Right lobe of liver (tissue), 6 donors: ENCODE measurements at places on chromosomes 4 and X. TPM values are rescaled to one million over a fixed set of nuclear protein-coding genes. Genes with fewer than 3 reads are reported as not detected.

- H3K4me3 ChIP-seq = no peak overlapping the region
- no peak for DNase-seq
- H3K27ac ChIP-seq = no peak overlapping the region
- no peaks in the 10 kb centered on the region for H3K27me3 ChIP-seq
- H3K4me1 ChIP-seq = no peaks in the 10 kb centered on the region
Measured at GRCh38 chrX:22109442-22109841, 77.3 kb downstream of the PHEX start.

DNA sequence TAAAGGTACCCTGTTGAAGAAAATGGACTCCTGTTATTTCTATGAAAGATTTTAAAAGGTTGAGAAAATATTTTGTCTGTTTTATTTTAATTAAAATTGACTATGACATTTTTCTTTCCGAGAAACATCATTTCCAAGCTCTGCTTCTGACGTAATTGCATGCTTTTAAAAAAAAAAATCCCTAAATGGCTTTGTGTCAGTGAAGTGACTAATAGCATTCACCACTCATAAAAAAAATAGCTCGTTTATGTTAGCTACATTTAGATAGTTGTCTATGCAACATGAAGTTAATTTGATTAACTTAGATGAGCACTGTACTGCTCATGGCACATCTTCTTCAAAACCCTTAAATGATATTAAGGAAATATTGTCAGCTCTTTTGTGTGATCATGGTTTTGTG is 105.1 kb upstream of the KLHL13 start:
- H3K4me3 ChIP-seq = no peak overlapping the region
- H3K36me3 ChIP-seq = no peaks in the 10 kb centered on the region
- no peak overlapping the region for H3K27ac ChIP-seq
- no peak for DNase-seq
- no peaks in the 10 kb centered on the region for H3K4me1 ChIP-seq
- H3K27me3 ChIP-seq = no peaks in the 10 kb centered on the region

DNA sequence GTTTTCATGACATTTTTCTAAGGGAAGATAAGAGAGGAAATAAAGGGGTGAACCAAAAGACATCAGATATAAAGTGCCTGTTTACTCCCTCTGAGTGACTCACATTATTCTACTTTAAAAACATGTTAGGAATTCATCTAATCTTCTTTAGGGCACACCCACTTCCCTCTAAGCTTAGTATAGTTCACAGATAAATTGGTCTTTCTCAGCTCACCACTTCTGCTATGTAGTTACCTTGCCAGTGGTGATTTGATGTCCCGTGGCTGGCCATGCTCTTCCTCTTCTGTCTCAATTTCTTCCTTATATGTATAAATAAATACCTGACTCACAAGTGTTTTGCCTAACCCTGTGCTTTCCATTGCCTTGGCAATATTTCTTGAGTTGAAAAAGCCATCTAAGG is 96.8 kb downstream of the PDLIM5 start:
- peak overlapping the region; percentile 27 for H3K27ac ChIP-seq
- no peak for DNase-seq
- no peak overlapping the region for H3K4me3 ChIP-seq
- no peaks in the 10 kb centered on the region for H3K4me1 ChIP-seq
- no peaks in the 10 kb centered on the region for H3K27me3 ChIP-seq
- no peaks in the 10 kb centered on the region for H3K36me3 ChIP-seq

DNA sequence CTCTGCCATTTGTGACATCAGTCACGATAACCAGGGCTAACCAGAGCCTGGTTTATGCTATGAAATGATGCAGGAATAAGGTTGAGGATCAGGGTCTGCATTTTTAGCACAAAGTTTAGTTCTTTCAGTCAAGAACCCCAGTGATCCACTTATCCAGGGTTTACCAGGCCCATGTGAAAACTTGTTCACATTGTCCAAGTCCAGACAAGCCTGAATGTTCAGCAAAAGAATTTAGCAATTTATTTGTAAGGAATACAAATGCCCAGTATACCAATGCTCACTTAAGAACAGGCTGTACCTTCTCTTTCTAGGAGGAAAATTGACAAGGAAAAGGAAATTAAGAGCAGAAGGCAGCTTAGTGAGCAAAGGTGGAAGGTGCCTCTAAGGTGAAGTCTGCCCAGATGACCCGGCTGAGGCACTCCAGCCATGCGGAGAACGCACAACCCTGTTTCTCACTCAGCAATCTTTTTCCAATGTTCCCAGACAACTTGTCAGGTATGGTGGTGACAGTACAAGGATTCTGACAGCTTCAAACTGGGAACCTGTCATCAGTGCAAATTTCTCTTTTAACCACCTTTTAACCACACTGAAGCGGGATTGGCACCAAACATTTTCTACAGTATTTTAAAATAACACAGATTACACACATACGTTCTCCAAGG is 54.0 kb downstream of the TBC1D9 start:
- H3K4me3 ChIP-seq = no peak overlapping the region
- H3K27me3 ChIP-seq = no peaks in the 10 kb centered on the region
- no peaks in the 10 kb centered on the region for H3K36me3 ChIP-seq
- H3K4me1 ChIP-seq = no peaks in the 10 kb centered on the region
- no peak for DNase-seq
- H3K27ac ChIP-seq = no peak overlapping the region

- no peaks in the 10 kb centered on the region for H3K4me1 ChIP-seq
- H3K27me3 ChIP-seq = no peaks in the 10 kb centered on the region
- no peak overlapping the region for H3K4me3 ChIP-seq
- no peak overlapping the region for H3K27ac ChIP-seq
Measured at GRCh38 chrX:30864383-30864785, 24.7 kb downstream of the TAB3 start.

The CT45A2 gene
- total RNA-seq = not detected

The CABS1 gene
- total RNA-seq = not detected

- no peaks in the 10 kb centered on the region for H3K27me3 ChIP-seq
- no peaks in the 10 kb centered on the region for H3K36me3 ChIP-seq
- H3K4me1 ChIP-seq = peaks cover 6% of the 10 kb centered on the region
- H3K4me3 ChIP-seq = no peak overlapping the region
Measured at GRCh38 chr4:23369331-23369730, 520.5 kb downstream of the PPARGC1A start.

- DNase-seq = no peak
- no peaks in the 10 kb centered on the region for H3K36me3 ChIP-seq
- no peak overlapping the region for H3K27ac ChIP-seq
- H3K4me1 ChIP-seq = no peaks in the 10 kb centered on the region
Measured at GRCh38 chr4:70801265-70801809, 38.4 kb downstream of the GRSF1 start.

DNA sequence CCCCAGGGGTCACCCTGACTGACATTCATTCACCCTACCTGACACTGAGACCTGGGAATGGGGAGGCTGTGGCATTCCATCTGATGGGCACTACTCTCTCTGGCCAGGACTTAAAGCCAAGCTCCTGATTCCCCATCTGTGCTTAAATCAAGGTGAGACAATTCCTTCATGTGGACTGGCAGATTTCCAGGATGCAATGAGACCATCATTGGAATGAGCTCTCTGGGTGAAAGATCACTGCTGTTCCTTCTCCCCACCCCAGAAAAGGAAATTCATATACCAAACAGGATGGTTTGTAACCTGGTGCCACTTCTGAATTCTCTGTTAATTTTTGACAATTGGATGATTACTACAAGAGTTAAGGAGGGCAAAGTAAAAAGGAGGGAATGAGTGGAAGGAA is 354.8 kb downstream of the MID1IP1 start:
- H3K27me3 ChIP-seq = no peaks in the 10 kb centered on the region
- H3K4me1 ChIP-seq = no peaks in the 10 kb centered on the region
- no peak for DNase-seq
- no peak overlapping the region for H3K27ac ChIP-seq
- H3K36me3 ChIP-seq = no peaks in the 10 kb centered on the region
